ENCODE measurements at places on chromosomes 2 and 18.

DNA sequence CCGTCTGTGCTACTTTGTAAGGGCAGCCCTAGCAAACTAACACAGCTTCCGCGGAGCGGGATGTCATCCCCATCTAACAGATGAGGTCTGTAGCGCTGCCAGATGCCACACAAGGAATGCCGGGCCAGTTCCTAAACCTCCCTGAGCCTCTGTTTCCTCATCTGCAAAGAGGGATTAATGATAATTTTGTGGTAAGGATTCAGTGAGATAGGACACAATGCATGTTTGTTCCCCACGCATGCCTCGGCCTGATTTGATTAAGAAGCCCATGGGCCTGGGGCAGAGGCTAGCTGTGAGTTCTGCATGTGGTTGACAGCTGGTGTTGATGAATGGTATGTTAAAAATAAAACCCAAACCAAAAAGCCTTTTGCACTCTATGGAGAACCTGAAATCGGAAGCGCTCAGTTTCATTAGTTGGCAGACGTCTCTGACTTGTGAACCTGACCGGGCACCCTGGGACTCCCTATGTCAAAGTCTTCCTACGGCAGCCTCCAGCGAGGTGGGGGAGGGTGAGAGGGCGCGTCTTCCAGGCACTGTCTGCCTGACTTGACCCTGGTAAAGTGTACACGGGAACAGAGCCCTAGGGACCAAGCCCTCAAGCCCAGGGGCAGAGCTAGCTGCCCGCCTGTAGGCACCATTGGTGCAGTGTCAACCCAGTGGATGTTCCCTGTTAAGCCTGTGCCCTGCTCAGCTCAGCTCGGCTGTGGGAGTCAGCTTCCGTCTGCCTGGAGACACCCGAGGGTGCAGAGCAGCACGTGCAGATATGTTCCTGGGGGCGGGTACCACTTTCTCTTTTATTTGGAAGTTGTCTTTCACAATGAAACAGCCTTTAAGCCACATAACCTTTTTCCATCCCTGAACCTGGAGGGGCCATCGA lies 14.8 kb upstream of the INHBB start:
- DNase-seq, result no peak

GRCh38 chr2:160315337-160315736 lies 115.3 kb upstream of the ITGB6 start:
- no peak for DNase-seq

DNA sequence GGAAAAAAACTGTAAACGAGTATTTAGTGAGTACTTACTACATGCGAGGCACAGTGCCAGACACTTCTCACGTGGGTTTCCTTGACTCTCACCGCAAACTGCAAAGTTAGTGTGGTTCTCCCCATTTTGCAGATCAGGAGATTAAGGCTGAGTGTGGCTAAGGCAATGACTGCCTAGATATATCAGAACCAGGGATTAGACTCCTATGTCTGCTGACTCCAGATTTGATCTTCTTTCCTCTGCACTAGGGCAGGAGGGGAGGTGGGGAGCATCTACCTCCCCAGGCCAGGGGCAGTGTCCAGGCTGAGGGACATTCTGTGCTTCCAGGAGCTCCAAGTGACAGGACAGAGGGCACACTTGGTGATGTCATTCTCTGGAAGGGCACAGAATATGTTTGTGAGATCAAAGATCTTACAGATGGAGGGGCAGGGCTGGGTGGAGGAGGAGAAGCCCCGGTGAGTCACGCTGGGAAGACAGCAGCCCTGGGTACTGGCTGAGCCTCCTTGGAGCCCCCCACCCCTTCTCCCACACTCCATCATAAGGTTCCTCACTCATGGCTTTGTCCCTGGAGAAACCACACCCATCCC lies 92.4 kb downstream of the RHOB start:
- DNase-seq, result no peak

GRCh38 chr2:203164311-203164935 lies 74.4 kb upstream of the CYP20A1 start:
- no peak for DNase-seq

DNA sequence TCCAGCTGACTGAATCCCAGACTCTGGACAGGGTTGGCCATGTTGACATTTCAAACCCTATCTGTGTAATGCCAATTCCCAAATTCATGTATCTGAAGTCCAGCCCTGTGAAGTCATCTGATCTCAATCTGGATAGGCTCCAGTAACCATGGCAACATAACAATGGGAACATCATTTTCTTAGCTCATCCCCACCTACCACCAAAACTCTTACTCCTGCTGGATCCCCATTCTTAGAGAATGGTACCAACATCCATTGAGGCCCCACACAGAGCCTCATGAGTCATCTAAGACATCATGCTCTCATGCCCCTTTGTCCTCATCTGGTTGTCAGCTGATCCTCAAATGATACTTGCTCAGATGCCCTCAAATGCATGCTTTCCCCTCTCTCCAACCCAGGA lies 58.9 kb upstream of the TEX51 start:
- DNase-seq, result no peak

DNA sequence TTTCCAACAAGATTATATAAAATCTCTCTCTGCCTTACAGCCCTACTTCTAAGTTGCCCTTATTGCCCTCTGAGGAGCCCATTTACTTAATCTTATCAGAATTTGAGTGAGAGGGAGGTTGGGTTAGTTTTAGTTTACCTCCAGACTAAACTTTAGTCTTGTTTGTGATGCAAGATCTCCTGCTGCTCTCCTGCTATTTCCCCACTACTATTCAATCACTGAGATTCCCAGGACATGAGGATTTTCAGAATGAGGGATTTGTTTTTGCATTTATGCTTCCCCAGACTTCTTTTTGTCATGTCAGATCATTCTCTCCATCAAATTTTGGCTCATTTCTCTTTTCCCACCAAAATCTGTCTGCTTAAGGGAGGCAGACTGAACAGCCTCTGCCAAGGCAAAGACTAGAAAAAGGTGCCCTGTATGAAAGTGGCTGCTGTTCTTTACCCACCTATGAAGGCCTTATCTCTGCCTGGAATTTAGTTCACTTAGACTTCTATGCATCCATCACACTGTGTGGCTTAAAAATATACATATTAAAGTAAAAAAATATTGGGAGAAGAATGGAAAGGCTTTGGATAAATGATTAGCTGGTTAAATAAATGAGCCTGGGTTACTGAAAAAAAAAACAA lies 401.3 kb downstream of the PID1 start:
- DNase-seq, result no peak

DNA sequence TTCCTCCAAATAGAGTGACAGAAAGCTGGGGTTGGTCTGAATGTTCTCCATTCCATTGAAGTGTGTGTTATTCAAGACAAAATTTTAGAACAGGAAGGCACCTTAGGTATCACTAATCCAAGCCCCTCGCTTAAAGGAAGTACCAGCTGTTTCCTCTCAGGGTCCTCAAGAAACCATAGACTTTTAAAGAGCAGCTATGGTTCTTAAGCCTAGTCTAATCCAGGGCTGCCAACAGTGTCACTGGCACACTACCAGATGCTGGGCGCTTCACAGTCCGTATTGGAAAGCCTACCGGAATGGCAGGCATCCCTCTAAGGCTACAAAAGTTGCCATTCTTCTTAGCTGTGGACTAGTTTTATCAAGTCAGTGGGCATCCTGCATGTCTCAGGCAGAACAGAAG lies 1.9 kb downstream of the NEMP2 start:
- DNase-seq, result no peak

GRCh38 chr2:191066197-191066918 lies 52.4 kb upstream of the STAT1 start:
- DNase-seq, result no peak

DNA sequence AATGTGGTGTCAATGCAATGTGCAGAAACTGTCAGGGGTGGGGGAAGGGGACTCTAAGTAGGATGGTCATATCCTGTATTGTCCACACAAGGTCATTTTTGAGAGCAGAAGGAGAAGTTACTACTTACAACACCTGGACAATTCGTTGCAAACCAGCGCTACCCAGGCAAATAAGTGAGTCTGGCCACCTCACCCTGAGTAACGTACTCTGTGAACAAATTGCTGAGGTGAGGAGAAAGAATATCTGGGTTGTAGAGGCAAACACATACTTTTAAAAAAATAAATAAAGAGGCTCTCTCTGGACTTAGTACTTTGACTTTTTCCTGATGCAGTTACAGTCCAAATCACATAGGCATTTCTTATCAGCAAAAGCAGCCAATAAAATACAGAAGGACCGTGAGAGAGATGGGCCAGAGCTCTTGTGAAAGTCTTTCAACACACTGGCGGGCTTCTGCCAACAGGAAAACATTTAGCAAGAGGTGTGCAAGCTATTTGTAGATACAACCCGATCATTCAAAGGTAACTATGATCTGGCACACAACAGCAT lies 268.2 kb upstream of the ID2 start:
- DNase-seq, result no peak

DNA sequence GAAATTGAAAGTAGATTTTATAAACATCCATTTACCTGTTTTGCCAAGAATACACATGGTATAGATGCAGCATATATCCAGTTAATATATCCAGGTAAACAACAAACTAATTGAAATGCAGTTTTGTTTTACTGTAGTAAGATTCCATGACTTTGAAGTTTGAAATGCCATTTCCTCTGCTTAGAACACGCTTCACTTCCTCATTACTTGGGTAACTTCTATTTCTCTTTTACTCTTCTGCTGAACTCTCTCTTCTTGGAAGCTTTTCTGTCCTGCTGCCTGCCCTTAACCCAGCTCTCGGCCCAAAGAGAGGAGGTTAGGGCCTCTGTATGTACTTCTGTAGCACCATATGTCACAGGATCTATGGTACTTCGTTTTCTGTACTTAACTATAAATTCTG lies 14.1 kb upstream of the IL1RL2 start:
- no peak for DNase-seq

- no peak for DNase-seq
Observed at GRCh38 chr18:70197844-70198243, 7.6 kb downstream of the RTTN start.

GRCh38 chr2:173898996-173899395 lies 66.2 kb downstream of the SP3 start:
- DNase-seq, result no peak

GRCh38 chr2:11072550-11072949 lies 82.7 kb upstream of the SLC66A3 start:
- DNase-seq, result no peak

DNA sequence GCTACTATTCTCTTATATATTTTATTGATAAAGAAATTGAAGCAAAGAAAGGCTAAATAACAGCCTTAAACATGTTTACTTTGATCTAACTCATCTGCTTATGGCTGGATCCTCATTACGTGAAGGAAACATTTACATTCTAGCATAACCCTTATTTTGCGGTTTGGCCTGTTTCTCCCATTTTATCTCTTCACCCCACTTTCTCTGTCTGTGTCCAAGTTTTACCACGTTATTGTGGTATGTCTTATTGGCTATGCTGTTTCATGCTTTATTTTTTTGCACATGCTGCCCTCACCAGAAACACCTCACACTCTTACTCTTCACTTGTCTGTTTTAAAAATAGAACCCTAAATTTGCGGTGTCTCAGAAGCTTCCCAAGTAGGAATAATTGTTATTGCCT lies 78.5 kb downstream of the RPIA start:
- DNase-seq, result no peak

DNA sequence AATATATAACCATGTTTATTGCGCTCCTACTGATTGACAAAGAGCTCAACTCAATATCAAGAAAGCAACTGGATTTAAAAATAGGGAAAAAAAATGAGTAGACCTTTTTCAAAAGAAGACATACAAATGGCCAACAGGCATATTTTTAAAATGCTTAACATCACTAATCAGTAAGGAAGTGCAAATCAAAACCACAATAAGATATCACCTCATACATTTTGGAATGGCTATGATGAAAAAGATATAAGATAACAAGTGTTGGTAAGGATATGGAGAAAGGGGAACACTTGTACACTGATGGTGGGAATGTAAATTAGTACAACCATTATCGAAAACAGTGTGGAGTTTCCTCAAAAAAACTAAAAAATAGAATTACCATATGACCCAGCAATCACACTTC lies 5.6 kb upstream of the GALNT5 start:
- no peak for DNase-seq

GRCh38 chr2:24754985-24755705 lies 38.0 kb downstream of the PTRHD1 start:
- DNase-seq, result no peak

DNA sequence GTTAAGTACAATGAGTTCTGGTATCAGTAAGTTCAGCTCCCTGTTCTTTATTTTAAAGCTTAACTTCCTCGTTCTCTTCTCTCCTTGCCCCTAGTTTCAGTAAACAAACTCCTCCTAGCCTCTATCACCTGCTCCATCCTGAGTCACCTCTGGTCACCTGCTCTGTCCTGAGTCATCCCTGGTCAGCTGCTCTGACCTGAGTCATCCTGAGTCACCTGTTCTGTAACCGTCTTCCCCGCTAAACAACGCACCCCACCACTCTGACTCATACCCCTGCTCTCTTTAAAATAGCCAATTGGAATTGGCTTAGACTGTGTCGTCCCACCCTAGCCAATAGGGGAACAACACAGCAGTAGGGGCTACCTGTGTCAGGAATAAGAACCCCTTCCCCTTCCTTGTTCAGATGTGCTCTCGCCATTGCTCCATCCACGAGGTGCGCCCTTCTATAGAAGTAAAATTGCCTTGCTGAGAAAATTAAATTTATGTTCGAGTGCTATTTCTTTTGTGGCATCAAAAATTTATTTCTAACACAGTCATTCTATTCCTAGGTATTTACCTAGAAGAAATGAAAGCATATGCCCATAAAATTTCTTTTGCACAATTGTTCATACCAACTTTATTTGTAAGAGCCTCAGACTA lies 24.9 kb upstream of the RMND5A start:
- DNase-seq, result no peak

- no peak for DNase-seq
Observed at GRCh38 chr2:53559302-53559966, 208.2 kb upstream of the CHAC2 start.

GRCh38 chr2:144559681-144560080 lies 39.8 kb upstream of the ZEB2 start:
- no peak for DNase-seq

DNA sequence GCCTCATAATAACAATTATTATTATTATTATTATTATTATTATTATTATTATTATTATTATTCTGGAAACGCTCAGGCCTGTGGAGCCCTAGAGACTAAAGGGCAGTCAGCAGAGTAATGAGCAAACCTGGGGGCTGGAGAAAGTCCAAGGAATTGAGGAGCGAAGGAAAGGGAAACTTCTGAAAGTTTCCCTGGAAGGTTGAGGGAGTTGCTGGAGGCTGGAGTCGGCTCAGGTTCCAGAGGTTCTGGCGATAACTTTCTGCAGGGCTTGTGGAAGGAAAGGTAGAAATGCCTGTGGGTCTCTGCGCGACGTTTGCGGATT lies 9.2 kb downstream of the POU3F3 start:
- DNase-seq, result no peak

- no peak for DNase-seq
Observed at GRCh38 chr18:77679869-77680268, 430.2 kb downstream of the GALR1 start.

DNA sequence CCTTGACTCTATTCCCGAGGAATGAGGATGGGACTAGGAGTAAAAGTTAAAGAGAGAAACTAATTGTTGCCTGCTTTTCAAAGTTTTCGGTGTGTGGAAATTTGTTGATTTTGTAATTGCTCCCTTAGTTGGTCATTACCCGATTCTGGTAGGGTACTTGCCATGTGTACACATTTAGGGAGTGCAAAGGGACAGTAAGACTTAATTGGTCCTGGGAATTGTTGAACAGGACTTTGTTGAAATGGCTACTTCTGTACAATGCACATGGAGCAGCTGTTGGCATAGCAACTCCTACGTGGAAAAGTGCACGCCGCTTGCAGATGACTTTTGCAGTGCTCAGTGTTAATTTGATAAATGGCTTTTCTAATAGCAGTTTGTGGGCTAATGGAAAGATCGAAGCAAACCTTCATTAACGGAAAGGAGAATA lies 22.9 kb downstream of the EPAS1 start:
- DNase-seq, result no peak

GRCh38 chr2:170493426-170494097 lies 221.6 kb upstream of the SP5 start:
- no peak for DNase-seq

Data from NCI-H1092 (cell line).